CD4-positive, alpha-beta T cell (primary cell): ENCODE measurements at places on chromosomes 3 and 15. TPM values are rescaled to one million over a fixed set of nuclear protein-coding genes. Genes with fewer than 3 reads are reported as not detected.

TTC21A gene
- 5.2 TPM for total RNA-seq

PPP4R2 gene
- total RNA-seq, result 67.8 TPM

SLC28A2 gene
- not detected for total RNA-seq

ST3GAL6 gene
- total RNA-seq, result 0.45 TPM

GATM gene
- 0.55 TPM for total RNA-seq

SIDT1 gene
- 37.3 TPM for total RNA-seq

MESP2 gene
- total RNA-seq, result not detected

SAMMSON gene
- total RNA-seq, result not detected

OR5H15 gene
- not detected for total RNA-seq

SQOR gene
- 16.9 TPM for total RNA-seq

CIDEC gene
- total RNA-seq, result not detected

GRCh38 chr3:7518026-7518425 lies 657.1 kb downstream of the GRM7 start:
- DNase-seq, result no peak

DNA sequence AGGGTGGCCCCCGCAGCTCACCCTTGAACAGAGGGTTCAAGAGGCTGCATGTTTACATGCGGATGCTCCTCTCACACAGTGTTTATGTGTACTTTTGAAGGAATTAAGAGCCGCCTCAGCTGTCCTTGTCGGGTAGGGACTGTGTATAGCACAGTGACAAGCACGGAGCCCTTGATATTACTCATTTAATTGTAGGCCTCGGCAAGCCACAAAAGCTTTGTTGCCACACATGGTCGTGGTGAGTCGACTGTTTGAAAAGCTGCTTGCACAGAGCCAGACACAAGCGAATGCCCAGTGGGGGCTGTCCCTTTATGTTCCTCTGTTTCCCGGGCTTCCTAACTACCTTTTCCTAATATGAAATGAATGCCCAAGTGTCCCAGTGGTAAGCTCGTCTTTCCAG lies 4.5 kb downstream of the ESYT3 start:
- DNase-seq, result no peak

DNA sequence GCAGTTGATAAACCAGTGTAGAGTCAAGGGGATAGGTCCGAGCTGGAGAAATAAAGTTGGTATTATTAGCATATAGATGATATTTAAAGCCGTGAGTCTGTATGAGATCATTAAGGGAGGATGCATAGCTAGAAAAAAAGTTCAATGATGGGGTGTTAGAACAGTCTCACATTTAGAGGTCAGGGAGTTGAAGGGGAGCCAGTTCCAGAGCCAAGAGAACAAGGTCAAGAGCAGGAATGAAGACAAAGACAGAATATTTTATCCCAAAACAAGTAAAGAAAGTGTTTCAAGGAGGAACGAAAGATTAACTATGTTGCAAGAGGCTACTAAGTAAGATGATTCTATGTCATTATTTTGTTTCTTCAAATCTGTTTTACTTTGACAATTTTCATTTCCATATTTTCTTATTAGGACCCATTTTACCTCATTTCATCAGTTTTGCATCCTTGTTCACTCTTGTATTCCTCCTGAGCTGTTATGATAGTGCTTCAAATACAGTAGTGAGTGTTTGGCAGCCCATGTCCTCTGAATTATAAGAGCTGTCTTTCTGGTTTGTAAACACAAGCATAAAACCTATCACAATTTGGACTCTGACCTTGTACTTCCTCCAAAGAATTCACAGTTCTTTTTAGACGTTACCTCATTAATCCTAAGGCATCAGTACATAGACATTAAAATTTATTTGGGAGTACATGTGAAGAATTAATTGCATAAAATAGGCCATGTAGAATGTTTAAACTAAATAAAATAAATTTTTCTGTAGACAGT lies 695.7 kb upstream of the NECTIN3 start:
- no peak for DNase-seq

DNA sequence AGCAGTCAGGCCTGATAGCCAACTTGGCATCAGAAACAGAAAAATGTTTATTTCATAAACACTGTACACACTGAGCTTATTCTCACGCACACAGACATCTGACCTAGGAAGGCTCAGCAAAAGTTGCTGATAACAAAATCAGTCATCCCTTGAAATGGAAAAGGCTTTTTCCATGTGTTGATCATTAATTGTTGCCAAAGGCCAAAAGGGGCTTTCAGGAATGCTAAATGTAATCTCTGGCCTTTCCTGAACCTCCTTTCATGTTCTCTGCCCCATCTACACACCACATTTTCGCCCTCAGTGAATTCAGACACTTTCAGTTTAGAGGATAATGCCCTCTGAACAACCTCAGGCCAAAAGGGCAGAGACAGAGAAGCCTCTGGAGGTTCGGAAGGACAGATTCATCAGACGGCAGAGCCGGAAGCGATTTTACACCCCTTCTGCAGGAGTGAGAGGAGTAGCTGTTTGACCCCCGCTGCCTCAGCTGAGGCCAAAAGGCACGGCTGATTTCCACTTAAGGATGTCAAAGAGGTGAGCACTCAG lies 14.5 kb downstream of the RTP4 start:
- DNase-seq, result no peak

DNA sequence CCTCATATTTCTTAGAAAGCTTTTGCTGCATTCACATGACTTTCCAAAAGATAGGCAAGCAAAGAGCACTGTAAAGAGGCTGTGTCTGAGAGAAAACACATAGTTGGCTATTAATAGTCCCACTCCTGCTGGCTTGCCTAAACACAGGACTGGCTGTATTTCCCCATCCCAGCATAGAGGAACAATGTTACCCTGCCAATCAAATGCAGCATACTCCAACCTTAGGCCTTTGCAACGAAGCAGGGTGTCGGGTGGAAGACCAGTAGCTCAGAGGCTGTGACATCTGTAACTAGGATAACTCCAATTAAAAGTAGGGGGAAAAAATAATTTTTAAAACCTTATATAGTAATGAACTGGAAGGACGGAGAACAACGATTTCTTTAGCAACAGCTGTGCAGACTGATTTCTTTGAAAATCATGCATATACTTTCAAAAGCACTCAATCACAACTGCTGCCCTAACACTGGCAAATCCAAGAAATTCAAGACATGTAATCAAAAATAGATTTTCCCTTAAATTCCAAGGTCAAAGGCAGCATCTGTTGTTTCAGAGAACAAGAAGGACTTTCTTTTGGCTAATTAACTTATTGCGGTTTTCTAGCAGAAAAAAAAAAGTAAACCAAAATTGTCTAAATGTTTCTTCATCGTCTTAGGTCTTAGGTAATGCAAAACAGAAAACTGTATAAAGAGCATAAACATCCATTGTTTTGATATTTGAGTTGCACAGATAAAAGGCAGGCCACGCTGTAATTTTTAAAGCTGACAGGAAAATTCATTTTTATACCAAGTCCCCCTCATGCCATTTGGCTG lies 139.3 kb downstream of the TNIK start:
- no peak for DNase-seq

DNA sequence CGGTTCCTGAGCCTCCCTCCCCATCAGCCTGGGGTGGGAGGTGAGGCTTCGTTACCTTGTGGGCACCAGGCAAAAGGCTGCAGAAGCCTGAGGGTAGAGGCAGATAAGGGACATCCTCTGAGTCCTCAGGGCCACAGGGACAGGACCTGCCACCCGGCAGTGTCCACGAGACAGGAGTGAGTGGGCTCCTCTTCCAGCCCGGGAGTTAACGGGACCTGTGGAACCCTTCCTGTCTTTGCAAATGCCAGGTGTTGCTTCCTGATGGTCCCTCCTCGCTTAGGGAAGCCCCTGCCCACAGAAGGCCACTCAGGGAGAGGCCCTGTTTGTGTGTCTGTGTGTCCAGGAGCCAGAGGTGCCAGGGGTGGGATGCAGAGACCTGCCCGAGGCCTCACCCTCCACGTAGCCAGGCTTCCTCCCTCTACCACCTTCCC lies 111.1 kb upstream of the ALDH1A3 start:
- no peak for DNase-seq

DNA sequence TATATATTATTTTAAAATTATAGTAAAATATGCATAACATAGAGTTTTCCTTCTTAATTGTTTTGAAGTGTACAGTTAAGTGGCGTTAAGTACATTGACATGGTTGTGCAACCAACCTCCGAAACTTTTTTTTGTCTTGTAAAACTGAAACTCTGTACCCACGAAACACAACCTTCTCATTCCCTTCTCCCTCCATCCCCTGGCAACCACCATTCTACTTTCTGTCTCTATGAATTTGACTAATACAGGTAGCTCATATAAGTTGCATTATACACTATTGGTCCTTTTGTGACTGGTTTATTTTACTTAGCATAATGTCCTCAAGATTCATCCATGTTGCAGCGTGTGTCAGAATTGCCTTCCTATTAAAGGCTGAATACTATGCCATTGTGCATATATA lies 179.4 kb downstream of the SATB1 start:
- DNase-seq, result no peak

DNA sequence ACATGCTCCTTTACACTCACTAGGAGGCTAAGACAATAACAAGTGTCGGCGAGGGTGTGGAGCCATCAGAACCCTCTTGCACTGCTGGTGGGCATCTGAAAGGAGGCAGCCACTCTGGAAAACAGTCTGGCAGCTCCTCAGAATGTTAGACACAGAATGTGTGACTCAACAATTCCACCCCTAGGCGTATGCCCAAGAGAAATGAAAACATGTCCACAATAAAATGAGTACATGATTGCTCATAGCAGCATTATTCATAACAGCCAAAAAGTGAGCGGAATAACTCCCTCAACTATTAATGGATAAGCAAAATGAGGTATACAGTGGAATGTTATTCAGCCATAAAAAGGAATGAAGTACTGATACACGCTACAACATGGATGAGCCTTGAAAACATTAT lies 57.8 kb downstream of the WNT7A start:
- DNase-seq, result no peak

DNA sequence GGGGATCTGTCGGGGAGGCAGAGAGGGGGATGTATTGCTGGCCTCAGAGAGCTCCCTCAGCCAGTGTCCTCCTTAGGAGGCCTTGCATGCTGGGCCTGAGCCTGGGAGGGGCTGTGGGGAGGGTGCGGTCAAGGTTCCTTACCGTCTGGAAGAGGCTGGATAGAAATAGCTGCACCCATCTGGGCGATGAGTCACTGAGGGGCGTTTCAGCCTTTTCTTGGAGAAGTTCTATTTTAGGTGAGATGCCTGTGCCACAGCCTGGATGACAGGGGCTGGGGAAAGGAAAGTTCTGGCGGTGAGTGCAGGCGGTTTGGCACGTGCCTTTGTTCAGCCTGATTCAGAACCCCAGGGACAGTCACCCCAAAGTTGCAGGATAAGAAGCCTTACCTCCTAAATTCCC lies 35.7 kb upstream of the APEH start:
- no peak for DNase-seq

GRCh38 chr3:3633761-3634160 lies 165.5 kb upstream of the LRRN1 start:
- DNase-seq, result no peak

DNA sequence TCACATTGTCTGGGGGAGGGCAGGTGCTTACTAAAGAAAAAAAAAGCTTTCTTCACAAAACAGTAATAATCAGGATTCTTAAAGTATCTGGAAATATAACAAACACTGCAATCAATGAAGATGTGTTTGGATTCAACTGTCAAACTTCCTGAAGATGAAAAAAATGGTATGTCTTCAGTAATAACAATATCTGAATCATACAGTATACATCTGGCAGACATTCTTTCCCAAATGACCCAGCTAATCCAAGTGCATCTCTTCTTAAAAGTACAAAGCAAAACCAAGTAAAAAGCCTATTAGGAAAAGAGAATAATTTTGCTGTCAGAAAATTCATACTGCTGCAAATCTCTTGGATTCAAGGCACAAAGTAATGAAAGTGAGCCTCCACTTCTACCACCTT lies 145.0 kb upstream of the MCTP2 start:
- DNase-seq, result no peak

GRCh38 chr15:88894819-88895767 lies at the start of gene HAPLN3:
HAPLN3 (minus strand) TSS chr15:88895544; CDS start chr15:88887298, 8,246 bp downstream.
- DNase-seq, result peak; percentile 39

DNA sequence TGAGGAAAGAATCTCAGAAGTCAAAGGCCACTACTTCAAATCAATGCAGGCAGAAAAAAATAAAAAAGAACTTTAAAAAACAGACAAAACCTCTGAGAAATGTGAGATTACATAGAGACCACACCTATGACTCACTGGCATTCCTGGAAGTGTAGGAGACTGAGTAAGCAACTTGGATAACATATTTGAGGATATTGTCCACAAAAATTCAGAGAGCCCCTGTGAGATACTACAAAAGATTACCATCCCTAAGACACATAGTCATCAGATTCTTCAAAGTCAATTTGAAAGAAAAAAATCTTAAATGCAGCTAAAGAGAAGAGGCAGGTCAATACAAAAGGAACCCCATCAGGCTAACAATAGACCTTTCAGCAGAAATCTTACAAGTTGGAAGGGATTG lies 887.3 kb downstream of the NTRK3 start:
- DNase-seq, result no peak

DNA sequence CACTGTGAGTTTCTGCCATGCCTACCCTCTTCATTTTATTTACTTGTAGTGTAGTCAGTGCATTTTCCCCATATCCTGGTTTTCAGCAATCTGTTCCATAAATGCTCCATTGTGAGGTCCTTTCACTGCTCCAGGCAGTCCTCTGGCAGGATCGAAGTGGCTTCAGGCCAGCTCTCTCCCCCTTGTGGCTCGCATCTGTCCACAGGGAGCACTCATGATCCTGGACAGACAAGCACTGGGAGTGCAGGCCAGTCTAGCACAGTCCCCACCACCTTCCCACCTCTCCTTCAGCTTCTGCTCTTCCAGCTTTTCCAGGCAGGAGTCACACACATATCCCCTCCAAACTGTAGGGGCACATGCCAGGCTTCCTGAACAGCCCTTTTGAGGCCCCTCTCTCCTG lies 173.6 kb downstream of the PPM1L start:
- DNase-seq, result no peak

GRCh38 chr3:16337856-16338540 lies 73.0 kb downstream of the OXNAD1 start:
- DNase-seq, result no peak

GRCh38 chr15:68770216-68770615 lies 50.5 kb downstream of the ANP32A start:
- DNase-seq, result no peak
